Activated naive CD4-positive, alpha-beta T cell treated with anti-CD3 and anti-CD28 coated beads, Interleukin-2, amount 50 U/mL, for 16 hours (primary cell): ENCODE measurements at places on chromosomes 3 and 15.
A peak's percentile ranks its signal among the peaks of the same experiment; 100 is the strongest.

GRCh38 chr3:135056084-135056730 is 261.1 kb downstream of the EPHB1 start:
- DNase-seq = no peak

GRCh38 chr3:126891791-126892190 is 91.1 kb upstream of the PLXNA1 start:
- no peak for DNase-seq

DNA sequence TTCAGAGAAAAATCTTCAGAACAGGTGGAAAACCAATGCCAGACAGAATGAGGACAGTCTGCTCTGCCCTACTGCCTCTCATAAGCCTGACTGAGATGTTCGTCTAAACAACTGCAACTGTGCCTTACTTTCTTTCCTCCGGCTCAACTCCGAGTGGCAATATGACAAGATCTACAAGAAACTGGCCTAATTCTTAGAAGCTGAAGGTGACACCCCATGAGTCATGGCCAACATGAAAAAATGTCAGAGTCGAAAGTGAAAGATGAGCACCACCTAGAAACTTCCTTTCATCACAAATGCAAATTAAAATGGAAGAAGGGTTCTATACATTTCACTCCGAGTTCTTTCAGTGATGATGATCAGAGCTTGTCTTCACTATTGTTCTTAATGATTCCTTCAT is 12.9 kb downstream of the PCYT1A start:
- DNase-seq = peak; percentile 62

GRCh38 chr3:9231006-9231405 is 18.4 kb downstream of the SRGAP3 start:
- DNase-seq = no peak

DNA sequence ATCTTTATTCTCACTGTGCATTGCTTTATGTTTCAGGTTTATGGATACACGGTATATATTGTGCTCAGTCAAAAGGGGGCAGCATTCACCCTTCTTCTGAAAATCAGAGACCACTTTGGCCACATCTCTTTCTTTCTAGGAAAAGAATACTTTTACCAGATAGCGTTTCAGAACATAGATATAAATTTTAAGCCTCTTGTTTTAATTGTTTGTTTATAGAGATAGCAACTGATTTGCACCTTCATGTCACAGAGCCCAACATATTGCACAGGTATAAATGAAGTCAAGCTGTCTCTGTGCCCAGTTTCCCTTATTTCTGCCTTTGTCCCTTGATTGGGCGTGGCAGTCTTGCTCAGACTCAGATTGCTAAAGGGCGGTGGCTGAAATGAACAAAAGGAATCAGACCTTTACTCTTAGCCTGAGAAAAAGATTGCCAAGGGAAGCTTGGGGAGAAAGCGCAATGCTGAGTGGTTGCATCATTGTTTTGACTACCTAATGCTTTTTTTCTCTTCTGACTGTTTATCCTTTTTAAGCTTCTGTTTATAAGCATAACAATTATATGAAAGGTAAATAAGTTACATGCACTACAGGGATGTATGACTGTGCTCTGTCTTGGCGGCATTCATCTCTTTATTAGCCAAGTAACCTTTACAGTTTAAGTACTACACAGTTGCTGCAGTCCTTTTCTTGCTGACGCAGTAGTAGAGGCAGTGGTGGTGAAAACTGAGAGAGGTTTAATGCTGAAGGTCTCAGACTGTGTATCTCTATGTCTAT is 70.8 kb upstream of the ZBTB20 start:
- no peak for DNase-seq

GRCh38 chr3:64895106-64895990 is 207.5 kb upstream of the ADAMTS9 start:
- no peak for DNase-seq

- no peak for DNase-seq
These were observed 26.1 kb downstream of the DNAJC13 start for GRCh38 chr3:132443421-132443820.

- DNase-seq = no peak
These were observed 1001.0 kb downstream of the FHIT start for GRCh38 chr3:60250206-60250605.

DNA sequence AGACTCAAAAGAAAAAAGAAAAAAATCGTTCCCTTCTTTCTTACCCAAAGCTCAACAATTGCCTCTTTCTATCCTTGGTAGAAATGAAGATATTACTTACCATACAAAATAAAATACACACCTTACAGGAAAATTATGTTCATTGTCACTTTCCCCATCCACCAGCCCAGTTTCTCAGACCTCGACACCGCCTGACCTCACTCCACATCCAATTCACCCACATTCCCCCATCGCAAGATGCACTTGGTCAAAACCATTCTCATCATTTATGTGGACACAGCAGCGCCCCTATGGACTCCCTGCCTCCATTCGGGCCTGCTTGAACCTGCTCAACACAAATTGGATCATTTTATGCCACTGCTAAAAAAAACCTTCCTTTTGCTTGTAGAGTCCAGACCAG is 7.0 kb downstream of the ANPEP start:
- no peak for DNase-seq

GRCh38 chr15:93585012-93585411 is 496.0 kb upstream of the RGMA start:
- DNase-seq = no peak

DNA sequence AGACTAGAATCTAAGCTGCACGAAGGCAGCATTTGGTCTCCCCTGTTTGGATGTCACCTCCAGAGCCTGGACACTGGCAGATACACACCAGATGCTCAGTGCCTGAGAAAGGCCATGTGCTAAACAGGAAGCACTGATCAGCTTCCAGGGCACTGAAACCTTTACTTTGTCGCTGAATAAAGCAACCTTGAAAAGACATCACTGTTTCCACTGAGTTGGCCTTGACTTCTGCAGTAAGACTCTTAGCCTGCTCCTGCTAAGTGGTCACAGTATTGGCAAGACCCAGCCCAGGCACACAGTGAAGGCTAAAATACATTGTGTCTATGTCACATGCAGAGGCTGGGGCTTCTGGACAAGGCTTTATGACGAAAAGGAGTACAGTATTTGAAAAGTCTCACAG is 104.3 kb upstream of the ICE2 start:
- no peak for DNase-seq

DNA sequence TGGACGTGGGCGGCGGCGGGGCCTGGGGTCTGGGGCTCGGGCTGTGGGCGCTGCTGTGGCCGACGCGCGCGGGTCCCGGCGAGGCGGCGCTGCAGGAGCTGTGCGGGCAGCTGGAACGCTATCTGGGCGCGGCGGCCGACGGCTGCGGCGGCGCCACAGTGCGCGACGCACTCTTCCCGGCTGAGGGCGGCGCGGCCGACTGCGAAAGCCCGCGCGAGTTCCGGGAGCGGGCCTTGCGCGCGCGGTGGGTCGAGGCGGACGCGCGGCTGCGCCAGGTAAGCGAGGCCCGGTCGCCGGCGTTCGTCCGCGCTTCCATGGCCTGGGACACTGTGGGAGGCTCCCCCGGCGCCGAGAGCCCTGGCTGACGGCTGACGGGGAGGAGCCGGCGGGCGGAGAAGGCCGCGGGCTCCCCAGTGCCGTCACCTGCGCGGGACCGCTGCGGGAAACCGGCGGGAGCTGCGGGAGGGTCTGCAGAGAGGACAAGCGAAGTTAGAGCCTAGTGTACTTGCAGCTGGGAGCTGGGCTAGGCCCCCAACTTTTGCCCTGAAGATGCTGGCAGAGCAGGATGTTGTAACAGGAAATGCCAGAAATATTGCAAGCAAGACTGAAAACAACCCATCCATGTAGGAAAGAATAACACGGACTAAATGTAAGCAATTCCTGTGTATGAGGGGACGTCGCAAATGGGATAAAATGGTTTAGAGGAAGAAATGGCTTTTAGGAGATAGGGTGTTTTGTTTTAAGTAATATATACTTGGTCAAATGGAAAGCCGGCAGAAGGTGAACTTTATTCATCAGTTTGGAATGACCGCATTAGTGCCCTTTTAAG is 847 bp downstream of the WHAMM start:
- no peak for DNase-seq

DNA sequence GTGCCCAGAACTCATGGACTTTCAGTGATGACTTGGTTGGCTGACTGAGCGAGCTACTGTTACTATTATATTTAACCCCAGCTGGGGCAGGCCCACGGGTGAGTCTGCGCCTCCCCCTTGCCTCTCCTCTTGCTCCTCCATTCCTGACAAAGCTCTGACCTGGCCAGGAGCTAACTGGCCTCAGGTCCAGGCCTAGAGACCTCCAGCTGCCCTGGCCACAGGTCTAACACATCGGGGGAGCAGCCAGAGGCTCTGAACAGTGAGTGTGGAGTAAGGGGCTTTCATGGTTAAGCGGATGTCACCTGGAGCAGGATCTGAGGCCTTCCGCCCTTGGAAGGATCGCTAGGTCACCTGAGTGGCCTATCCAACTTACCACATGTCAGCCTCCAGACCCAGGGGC is 96.3 kb upstream of the HERC1 start:
- no peak for DNase-seq

DNA sequence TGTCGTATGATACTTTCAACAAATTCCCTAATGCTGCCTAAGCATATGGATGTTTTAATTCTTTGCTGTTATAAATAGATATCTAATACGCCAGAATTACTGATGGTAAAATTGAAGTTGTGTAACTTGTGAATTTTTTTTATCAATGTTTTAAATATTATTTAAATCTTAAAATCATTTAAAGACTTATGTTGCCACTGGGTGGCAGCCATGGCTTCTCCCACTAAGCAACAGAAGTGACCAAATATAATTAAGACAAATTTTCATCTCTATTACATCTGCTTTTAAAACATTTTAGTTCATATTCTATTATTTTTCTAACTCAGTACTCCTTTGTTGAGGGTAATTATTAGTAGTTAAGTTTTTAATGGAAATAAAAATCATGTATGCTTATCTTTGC is 8.1 kb upstream of the IL20RB start:
- DNase-seq = no peak

DNA sequence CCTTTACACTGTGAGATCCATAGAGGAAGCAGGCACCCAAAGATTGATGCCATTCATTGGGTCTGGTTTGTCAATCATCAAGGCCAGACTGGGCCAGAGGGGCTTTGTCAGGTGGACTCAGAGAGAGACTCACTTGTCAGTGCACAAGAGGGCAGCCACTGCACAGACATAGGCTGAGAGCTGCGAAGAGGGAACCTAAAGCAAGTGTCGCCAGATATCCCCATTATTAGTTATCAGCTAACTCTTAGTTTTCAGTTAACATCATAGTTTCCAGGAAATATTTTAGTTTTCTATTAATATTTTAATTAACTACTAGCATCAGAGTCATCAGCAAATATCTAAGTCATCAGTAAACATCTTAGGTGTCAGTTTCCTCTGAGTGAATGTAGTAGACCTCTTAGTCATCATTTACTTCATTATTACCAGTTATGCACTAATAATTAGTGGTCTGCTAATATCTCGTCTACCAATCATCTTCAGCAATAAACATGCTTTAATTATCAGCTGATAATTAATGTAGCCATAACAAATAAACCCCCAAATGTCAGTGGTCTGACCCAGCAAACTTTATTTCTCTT is 41.7 kb upstream of the LIMD1 start:
- DNase-seq = no peak
